Dermis microvascular lymphatic vessel endothelial cell (primary cell): ENCODE measurements at places on chromosomes 1 and 21. TPM values are rescaled to one million over a fixed set of nuclear protein-coding genes. Genes with fewer than 3 reads are reported as not detected.

GRCh38 chr1:116680752-116681151 lies 13.2 kb upstream of the IGSF3 start:
- no peak for DNase-seq

DNA sequence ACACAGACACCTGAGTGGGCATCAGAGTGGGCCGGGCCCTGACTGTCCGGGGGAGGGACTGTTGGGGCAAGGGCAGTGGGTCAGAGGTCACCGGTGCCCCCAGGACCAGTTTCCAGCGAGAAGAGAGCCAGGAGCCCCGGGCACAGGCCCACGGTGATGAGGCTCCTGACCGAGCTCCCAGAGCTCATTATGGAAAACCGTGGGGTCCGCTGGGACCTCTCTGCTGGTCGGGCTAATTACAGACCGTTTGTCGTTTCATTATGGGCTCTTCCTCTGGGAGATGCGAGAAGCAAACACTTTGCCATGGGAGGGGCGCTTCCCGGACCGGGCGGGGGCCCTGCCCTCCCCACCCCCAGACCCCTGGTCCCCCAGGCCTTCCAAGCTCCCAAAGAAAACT lies 12.0 kb upstream of the TTLL10 start:
- DNase-seq: no peak

GRCh38 chr21:30216041-30216723 lies at the start of gene CLDN8:
Gene CLDN8, minus strand, starts transcription at chr21:30216097. Its CDS starts 172 bp downstream, at chr21:30215925.
- no peak for DNase-seq

GRCh38 chr1:205504311-205505075 lies at the start of gene CDK18:
Gene CDK18, plus strand, starts transcription at chr1:205504669. Its CDS starts 18,499 bp downstream, at chr1:205523168.
- DNase-seq: no peak

DNA sequence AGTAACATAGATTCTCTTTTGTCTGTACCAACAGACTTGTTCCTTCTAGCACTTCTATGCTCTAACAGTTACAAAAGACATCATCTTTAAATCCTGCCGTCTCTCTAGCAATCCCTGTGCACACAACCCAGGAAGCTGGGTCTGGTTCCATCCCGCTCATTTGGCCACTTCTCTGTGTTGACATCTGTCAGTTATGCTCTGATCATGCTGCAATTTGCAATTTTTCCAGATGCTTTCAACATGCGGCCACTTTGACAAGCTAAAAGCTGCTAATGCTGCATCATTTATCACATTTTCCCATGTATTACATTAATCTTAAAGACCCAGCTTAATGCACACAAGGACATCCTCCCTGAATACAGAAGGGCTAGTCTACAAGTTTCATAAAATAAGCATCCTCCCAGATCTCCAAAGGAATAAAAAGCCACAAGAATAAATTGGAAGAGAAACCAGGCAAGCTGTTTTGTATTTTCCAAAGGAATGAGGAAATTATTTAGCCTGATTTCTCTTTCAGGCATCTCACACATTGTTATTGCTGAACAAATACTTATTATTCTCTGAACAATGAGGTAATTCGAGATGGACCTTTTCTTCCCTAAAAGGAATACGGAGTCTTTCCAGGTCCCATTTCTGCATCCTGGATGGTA lies 19.0 kb upstream of the LRRC52 start:
- DNase-seq: no peak

GRCh38 chr1:210771131-210771530 lies 362.8 kb downstream of the KCNH1 start:
- DNase-seq: no peak

DNA sequence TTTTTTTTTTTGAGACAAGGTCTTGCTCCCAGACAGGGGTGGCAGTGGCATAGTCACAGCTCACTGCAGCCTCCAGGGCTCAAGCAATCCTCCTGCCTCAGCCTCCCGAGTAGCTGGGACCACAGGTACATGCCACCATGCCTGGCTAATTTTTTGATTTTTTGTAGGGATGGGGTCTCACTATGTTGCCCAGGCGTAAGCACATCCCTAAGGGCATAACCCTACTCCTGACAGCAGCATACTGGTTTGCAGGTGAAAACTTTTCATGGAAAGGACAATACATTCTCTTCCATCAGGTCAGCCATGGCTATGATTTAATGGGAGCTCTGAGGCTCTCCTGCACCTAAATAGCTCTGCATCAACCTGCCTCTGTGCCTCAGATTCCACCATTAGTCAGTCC lies 29.4 kb downstream of the UBIAD1 start:
- DNase-seq: no peak

GRCh38 chr1:156342166-156342955 lies 4.0 kb downstream of the TSACC start:
- DNase-seq: no peak

GRCh38 chr1:168057355-168057754 lies 79.4 kb downstream of the GPR161 start:
- DNase-seq: no peak

DNA sequence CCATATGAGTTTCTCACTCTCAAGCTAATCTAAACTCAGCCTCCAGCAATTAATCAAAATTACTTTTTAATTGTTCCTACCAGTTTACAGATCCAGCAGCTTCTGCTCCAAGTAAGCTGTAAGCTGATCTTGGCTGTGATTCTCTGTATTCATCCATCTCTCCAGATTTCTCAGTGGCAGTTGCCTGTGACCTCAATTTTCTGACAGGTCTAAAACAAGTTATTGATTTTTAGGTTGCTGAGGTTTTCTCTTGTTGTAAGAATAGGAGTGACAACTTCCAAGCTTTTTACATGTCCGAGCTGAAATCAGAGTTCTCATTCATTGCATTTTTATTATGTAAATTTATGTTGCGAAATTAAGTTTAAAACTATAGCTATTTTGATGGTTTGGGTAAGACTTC lies 1044.4 kb downstream of the PLA2G4A start:
- no peak for DNase-seq

DNA sequence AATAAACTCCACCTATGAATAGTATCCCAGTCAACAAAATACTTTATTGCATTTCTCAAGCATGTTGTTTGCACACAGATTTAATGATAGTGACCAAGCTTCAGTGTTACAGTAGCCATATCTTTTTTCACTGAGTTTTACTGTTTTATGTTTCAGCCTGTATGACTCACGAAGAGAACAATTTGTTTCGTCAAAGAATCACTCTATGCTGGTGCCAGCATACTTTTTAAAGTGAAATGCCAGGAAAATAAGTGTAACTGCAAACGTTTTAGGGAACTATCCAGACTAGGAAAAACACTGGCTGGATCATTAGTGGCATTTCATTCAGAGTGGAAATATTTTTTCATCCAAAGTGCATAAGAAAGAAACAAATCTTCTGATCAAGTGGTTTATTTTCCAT lies 210.8 kb downstream of the COL11A1 start:
- peak; percentile 0 for DNase-seq

GRCh38 chr1:211566431-211567025 lies 12.4 kb downstream of the SLC30A1 start:
- DNase-seq: no peak

DNA sequence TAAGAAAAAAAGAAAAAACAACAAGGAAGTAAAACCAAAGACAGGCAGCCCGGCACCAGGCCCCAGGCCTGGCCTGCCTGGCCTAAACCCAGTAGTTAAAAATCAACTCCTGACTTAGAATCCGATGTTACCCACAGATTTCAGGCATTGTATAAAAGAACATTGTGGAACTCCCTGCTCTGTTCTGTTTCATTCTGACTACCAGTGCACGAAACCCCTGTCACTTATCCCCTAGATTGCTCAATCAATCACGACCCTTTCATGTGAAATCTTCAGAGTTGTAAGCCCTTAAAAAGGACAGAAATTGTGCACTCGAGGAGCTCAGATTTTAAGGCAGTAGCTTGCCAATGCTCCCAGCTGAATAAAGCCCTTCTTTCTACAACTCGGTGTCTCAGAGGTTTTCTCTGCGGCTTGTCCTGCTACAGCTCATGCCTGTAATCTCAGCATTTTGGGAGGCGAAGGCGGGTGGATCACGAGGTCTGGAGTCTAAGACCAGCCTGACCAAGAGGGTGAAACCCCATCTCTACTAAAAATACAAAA lies 15.6 kb upstream of the MYOCOS start:
- no peak for DNase-seq

GRCh38 chr21:16402752-16403151 lies 673.0 kb downstream of the USP25 start:
- DNase-seq: no peak

DNA sequence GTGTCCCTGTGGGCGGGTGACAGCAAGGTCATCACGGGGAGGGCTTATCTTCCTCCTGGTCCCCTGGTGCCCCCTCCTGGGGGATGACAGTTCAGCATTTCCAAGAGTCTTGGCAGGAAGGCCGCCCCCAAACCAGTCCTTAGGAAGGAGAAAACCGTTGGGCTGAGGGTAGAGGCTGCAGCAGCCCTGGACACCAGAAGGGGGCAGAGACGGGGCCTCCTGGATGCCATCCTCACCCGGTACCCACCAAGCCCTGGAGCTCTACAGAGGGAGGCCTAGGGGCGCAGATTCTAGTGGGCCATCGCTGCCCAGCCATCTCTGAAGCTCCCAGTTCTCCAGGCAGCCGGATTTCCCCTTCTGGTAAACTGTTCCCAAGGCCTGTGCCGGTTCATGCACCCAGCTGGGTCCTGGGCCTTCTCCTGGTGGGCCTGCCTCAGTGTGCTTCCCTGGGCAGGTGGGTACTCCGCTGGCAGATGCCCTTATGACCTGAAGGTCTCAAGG lies 14.8 kb upstream of the ZNF669 start:
- peak; percentile 21 for DNase-seq

DNA sequence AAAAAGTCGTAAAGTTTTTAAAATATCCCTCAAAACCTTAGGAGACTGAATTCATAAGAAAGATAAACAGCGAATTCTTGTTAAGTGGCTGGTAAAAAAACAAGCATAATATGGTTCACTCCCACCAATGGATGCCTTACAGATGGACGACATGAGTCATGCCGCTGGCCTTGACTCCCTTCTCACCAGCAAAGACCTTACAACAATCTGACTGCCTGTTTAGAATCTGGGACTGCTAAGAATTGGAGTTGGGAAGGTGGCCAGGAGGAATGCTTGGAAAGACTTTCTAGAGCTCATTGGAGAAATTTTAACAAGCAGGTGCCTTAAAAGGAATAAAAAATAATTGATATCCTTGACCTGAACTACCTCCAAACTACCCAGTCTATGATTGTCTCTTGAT lies 206.9 kb upstream of the FMN2 start:
- no peak for DNase-seq

DNA sequence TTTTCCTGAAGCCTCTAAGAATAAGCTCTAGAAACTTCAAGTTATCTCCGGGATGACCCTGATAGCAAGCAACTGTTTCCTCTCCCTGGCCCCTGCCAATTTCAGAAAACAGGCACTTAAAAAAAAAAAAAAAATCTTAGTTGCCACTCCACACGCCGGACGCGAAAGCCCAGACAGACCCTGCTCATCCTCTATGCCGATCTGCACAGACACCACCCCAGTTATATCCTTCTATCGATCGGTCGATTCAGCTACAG lies 1.7 kb downstream of the ANP32E start:
- DNase-seq: no peak

GRCh38 chr21:17784604-17785402 lies 34.4 kb downstream of the C21orf91 start:
- DNase-seq: no peak

DNA sequence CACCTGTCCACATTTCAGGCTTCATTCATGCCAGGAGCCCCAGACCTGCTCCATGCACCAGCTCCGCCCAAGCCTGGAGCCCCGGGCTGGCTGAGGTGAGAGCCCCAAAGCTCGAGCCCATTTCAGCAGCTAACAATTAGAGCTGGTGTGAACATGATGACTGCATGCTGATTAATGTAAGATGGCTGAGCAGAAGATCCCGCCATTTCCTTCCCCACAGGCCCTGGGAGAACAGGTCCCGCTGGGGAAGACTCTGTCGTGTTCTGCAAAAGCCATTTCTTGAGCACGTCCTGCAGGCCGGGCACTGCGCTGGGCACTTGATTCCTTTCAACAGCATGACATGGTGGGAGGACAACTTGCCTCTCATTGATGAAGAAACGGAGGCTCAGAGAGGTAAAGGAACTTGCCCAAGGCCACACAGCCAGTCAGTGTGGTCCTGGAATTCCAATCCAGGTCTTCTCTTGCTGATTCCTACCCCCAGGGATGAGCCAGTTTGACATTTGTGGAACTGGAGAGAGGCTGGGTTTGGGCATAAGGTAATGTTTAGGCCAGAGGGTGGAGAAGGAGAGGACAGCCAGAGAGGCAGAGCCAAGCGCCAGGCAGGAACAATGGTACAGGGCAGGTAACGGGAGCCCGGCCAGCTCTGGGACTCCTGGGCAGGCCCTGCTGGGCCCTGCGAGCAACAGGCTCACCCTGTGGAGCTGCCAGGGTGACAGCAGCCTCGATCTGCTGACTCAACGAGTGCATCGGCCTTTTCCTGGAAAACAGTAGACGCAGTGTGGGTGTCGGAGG lies 28.1 kb upstream of the EPHA2 start:
- no peak for DNase-seq

DNA sequence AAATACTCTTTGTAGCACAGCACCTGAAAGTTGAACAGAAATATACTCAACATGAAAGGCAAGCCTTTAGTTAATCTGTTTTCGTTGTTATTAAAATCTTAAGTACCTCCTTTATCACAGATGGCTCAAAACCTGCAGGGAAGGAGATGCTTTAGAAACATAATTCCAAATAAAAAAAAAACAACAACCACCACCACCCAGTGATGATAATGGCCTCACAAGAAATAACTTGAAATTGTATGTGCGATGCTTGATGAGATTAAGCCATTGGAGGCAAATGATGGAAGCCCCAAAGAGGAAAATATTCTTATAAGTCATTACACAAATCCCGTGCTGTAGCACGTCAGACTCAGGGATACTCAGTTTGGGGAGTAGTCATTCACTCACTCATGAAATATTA lies 24.9 kb upstream of the ZBTB40 start:
- no peak for DNase-seq

DNA sequence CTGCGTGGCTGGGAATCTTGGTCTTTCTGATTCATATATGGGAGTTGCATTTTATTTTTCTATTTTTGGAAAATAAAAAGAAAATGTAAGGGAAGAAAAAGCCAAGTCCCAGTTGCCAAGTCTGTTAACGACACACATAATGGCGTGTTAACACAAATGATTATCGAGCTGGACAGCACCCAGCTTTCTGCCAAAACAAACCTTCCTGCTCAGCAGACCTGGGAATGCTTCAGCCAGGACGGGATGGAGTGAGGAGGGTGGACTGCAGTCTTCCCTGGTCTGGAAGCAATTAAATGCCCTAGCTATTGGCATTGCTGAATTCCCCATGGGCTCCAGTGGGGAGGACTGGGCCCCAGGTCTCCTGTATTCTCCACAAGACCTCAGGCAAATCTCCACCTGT lies 184.2 kb upstream of the USP24 start:
- DNase-seq: no peak

- DNase-seq: no peak
Observed at GRCh38 chr1:172449585-172450523, 6.0 kb upstream of the PIGC start.

DNA sequence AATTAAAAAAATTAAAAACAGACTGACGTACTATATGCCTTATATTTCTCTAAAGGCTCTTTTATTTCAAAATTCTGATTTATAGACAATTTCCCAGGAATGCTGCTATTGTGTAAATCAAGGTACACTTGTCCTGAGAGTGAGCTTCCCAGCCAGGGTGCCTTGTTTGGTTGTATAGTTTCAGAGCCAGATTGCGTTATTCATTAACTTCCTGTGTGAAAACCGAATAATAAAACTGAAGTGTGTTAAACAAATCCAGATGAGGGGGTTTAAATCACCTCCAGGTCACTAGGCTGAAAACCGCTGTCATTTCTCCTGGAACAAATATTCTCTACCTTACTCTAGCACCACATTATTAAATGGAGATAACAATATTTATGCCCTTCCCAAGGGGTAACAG lies 68.7 kb downstream of the LMX1A start:
- DNase-seq: no peak

Gene SMPDL3B
- 0.26 and 0.89 TPM in 2 replicates for total RNA-seq

Gene HJV
- not detected in 2 replicates for total RNA-seq

Gene OR2T11
- total RNA-seq: not detected in 2 replicates

Gene PROK1
- total RNA-seq: not detected in 2 replicates

Gene MSH4
- 0.13 TPM in 2 replicates for total RNA-seq

Gene C1orf185
- total RNA-seq: not detected in 2 replicates
